ENCODE measurements at places on chromosomes 12 and 14.

GRCh38 chr12:11768233-11768965 lies 118.9 kb downstream of the ETV6 start:
- no peak for DNase-seq

- DNase-seq, result no peak
Measured at GRCh38 chr14:23217032-23218020, 20.4 kb upstream of the RNF212B start.

- DNase-seq, result no peak
Measured at GRCh38 chr14:75568791-75569190, 9.6 kb upstream of the FLVCR2 start.

- DNase-seq, result no peak
Measured at GRCh38 chr12:5047729-5048128, 4.0 kb downstream of the KCNA5 start.

- peak; percentile 93 for DNase-seq
Measured at GRCh38 chr14:35341751-35342488, 49.7 kb downstream of the PSMA6 start.

- DNase-seq, result no peak
Measured at GRCh38 chr14:61217516-61217915, 63.6 kb downstream of the TMEM30B start.

DNA sequence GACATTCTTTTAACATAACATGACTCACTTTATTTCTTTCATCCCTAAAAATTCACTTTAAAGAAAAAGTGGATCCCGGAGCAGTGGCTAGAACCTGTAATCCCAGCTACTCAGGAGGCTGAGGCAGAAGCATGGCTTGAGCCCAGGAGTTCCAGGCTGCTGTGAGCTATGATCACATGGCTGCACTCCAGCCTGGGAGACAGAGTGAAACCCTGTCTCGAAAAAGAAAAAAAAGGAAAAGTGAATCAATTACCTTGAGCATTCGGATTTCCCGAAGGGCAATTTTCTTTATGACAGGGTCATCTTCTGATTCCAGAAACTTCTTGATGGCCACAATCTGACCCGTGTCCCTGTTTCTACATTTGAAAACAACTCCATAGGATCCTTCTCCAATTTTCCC lies 1.2 kb downstream of the CDKL1 start:
- DNase-seq, result peak; percentile 58

Data from kidney tubule cell (primary cell).